ENCODE measurements at places on chromosomes 6 and 20.

- no peak for DNase-seq
Observed at GRCh38 chr20:37361336-37361735, 15.4 kb downstream of the SRC start.

DNA sequence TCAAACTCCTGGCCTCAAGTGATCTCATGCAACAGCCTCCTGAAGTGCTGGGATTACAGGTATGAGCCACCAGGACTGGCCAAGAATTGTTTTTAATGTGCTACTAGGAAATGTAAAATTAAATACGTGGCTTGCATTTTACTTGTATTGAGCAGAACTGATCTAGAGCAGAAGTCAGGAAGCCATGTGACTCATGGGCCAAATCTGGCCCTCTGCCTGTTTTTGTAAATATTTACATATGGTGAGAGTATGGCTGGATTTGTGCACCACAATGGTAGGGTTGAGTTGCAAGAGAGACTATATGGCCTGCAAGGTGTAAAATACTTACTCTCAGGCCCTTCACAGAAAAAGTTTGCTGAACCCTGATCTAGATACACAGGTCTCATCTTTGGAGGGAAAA, 75.8 kb downstream of the LAMP5 start:
- DNase-seq: no peak

DNA sequence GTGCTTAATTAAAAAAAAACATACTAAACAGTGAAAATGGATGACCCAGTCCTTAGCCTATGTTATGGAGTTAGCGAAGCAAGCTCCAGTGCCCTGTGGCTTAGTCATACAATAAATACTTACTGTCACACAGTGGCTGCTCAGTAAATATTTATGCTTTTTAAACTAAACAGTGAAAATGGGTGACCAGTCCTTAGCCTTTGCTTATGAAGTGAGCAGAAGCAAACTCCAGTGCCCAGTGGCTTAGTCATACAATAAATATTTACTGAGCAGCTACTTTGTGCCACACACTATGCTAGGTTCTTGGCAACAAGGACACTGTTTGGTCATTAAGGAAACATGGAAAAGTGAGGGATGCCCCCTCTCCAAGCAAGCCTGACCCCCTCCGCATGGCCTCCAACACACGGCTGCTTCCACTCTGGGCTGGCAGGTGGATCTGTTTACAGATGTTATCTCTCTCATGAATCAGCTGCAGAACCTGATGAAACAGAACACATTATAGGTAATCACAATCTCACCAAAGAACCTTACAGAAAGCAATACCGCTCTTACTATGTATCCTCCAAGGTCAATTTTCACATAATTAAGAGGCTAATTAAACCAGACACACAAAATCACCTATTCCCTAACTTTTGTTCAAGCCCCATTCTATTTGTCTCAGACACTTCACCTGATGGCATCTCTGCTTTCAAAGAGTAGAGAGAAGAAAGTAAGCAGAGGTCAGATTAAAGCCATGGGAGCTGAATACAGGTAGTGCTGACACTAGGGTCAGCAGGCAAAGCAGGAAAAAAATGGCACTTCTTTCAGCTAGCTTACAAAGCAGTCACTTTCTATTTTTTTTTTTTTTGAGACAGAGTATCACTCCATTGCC, 27.3 kb downstream of the CDK5RAP1 start:
- DNase-seq: no peak

DNA sequence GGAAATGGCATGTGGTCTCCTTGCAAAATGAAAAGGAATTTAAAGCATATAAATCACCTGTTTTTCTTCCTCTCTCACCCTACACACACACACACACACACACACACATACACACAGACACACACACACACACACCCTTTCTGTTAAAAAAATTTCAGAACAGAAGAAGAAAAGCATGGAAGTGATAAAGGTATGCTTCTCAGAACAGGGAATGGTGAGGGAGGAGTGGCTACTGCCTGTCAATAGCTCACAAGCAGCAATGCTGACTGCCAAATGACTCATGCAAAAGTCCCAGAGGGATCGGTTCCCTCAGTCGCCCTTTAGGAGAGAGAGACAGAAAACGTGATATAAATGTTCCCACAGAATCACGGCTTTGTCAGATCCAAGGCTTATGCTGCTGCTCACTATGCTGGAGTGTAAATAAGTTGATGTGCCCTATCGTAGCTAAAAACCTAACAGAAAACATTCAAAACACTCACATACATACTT, 102.6 kb downstream of the IBTK start:
- no peak for DNase-seq

GRCh38 chr6:77334093-77334492, 129.2 kb downstream of the HTR1B start:
- DNase-seq: no peak

DNA sequence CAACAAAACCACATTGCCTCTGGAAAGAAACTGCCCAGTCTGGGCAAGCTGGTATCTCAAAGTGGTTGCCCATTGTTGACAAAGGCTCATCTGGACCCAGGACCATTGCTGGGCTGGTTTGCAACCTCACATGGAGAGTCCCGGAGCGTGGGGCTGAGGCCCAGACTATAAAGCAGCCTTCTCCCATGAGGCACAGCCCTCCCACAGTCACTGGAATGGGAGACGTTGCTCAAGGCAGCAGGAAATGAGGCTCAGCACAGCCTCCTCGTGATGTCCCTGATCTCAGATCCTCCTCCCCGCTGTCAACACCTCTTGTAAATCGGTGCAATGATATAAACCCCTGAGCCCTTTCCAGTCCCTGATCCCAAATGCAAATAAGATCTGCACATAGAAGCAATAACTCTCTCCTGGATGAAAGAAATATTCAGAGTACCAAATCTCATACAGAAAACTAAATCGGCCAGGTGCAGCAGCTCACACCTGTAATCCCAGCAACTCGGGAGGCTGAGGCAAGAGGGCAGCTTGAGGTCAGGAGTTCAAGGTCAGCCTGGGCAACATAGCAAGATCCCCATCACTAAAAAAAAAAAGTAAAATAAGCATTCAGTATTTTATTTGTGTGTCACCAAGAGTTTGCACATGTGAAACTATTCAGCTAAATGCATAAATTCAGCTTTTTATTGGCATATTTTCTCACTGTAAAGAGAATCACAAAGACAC, 103.0 kb upstream of the RREB1 start:
- no peak for DNase-seq

GRCh38 chr6:35096129-35096862, 44.8 kb downstream of the TCP11 start:
- DNase-seq: no peak

GRCh38 chr6:37620519-37620918, 77.2 kb downstream of the MDGA1 start:
- no peak for DNase-seq

DNA sequence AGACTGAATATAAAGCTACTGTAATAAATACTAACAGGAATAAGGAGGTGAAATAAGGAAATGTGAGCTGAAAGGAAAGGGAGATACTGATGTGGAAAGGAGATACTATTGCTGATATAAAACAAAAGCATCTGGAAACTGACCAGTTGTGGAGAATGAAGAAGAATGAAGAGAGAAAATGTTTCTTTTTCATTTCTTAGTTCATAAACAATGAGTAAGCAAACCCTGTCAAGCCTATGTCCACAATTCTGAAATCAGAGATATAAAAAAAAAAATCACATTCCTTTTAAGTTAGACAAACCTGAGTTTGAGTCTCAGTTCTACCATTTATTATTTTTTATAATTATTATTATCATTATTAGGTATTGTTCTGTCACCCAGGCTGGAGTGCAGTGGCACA, 121.6 kb upstream of the GJE1 start:
- no peak for DNase-seq

DNA sequence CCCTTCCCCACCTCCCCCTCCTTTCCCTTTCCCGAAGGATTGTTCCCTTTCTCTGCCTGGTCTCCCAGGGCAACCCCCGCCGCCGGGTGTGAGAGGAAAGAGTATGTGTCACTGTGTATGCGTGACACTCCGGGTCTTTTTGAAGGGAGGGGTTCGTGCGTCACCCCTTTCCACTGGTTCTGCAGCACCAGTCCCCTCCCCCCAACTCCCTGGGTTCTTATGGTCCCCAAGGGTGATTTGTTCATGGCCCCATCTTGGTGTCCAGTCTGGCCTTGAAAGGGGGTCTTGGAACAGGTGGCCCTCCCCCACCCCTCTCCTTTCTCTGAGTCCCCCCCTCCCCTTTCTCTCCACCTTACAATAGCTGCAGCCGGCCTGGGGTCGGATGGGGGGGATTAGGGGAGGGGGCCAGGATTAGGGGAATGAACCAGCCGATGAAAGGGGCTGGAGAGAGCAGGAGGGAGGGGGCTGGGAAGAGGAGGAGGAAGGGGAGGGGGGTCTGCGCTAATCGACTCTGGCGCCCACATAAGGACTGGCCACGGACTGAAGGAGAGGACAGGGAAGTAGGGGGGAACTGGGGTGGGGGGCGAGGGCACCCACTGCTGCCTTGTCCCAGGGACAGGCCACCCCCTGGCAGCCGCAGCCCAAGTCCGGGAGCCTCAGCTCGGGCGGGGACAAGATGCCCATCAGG, 1.3 kb upstream of the RING1 start:
- peak; percentile 22 for DNase-seq

- DNase-seq: no peak
Observed at GRCh38 chr20:55947701-55948100, 57.6 kb downstream of the CBLN4 start.

GRCh38 chr6:142238881-142239280, 62.9 kb upstream of the ADGRG6 start:
- DNase-seq: no peak

DNA sequence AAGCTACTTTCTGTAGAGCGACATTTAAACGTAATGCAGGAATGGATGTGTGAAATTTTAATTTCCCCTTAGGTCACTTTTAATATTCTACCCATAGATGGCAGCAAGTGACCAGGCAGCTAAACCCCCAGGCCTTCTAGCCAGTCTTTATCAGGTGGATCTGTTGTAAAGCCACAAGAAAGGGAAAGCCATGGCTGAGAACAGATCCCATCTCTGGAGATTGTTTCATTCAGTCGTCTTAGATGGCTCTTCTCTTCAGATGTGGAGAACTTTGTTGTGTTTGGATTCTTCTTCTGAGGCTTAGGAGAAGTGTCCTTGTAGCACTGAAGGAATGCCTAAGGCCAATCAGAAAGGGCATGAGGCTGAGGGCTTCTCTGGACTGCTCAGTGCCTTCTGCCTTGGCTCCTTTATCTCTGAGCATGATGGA, 15.8 kb upstream of the RNF182 start:
- peak; percentile 41 for DNase-seq

GRCh38 chr20:50995506-50995905, 27.4 kb downstream of the KCNG1 start:
- DNase-seq: no peak

DNA sequence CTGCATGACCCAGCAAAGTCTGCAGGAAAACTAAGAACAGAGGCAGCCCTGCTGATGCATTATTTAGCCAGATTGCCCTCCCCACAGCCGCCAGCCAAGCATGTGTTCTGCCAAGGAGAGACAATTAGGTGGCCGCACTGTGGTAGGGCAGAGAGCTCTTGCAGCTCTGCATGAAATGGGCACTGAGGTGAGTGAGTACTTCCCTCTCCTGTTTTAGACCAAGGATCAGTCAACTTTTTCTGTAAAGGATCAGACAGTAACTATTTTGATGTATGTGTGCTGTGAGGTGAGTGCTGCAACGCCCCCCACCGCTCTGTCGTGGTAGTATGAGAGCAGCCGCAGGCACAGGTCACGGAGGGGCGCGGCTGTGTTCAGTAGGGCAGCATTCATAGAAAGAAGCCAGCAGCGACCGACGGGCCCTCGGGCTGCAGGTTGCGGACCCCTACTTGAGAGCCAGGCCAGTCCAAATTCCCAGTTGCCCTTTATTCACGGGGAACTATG, 23.8 kb upstream of the FAM50B start:
- no peak for DNase-seq

DNA sequence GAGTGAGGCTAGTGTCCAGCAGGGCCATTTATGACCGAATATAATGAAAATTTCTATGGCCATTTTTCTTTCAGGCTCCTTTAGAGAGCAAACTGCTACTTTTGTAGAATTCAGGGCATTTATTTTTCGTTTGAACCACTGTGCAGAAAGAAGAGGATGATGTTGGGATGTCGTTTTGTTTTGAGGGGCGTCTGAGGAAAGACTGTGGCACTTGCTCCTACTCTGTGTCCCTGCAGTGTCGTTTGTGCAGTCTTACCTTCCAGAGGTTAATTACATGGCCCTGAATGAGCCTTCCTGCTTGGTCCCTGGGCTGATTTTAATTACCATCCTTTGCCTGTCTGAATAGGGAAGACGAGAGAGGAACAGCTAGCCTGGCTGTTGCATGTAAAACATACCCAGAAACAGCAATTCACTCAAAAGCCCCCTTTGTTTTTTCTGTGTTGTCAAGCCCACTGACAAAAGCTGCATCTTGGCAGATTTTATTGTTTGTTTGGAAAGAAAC, 65.3 kb downstream of the CTNNBL1 start:
- no peak for DNase-seq

GRCh38 chr6:111566873-111567517, 38.7 kb downstream of the TRAF3IP2 start:
- DNase-seq: no peak

DNA sequence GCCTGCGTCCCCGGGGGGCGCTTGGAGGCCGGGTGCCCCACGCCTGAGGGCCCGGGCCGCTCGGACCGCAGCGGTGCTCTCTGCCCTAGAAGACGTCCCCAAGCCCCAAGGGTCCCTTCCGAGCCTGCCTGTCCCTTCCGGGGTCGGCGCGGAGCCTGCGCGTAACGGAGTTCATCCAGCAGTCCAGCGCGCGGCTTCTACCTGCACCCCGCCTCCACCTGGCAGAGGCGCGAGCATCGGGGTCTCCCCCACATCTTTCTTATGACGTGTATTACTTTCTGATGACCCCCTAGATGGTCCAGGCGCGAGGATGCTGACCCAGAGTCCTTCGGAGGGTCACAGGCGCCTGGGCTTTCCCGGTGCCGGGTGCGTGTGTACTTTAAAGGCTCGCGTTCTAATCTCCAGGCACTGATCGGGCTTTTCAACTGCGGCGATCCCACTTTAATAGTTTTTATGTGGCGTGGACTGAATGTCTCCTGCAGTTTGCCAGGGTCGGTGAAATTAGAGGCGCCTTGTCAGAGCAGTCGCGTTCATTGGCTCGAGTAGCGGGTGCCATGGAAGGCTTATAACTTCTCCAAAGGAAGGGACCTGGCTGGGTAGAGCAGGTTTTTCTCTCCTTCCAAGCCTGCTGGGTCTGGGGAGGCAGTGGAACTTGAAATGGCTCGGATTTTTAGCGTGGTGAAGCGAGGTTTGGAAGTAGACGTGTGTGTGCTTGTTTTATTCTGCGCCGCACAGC, 912 bp downstream of the EYA4 start:
- DNase-seq: no peak

DNA sequence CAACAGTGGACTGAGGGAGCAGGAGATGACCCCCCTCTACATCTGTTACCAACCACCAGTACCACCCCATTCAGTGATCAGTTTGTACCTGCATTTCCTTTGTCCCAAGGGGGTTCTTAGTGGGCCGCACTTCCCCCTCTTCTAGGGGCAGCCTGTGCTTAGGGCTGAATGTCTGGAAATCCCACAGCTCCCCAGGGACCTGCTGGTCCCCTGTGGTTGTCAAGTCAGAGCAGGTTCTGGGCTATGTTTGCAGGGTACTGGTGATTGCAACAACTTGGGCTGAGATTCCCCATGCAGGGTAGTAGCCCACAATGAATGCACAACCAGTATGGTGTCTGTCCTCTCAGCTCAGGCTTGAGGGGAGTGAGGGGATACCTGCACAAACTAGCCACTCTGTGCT, 39.7 kb upstream of the COL10A1 start:
- no peak for DNase-seq

- no peak for DNase-seq
Observed at GRCh38 chr6:133590814-133591213, 298.1 kb upstream of the TCF21 start.

- DNase-seq: no peak
Observed at GRCh38 chr6:6602262-6602661, 13.7 kb downstream of the LY86 start.

Data from activated CD4-positive, alpha-beta T cell treated with anti-CD3 and anti-CD28 coated beads, Interleukin-2, amount 50 U/mL, for 48 hours (primary cell).